ENCODE measurements at places on chromosomes 1 and 21. TPM values are rescaled to one million over a fixed set of nuclear protein-coding genes. Genes with fewer than 3 reads are reported as not detected.

DNA sequence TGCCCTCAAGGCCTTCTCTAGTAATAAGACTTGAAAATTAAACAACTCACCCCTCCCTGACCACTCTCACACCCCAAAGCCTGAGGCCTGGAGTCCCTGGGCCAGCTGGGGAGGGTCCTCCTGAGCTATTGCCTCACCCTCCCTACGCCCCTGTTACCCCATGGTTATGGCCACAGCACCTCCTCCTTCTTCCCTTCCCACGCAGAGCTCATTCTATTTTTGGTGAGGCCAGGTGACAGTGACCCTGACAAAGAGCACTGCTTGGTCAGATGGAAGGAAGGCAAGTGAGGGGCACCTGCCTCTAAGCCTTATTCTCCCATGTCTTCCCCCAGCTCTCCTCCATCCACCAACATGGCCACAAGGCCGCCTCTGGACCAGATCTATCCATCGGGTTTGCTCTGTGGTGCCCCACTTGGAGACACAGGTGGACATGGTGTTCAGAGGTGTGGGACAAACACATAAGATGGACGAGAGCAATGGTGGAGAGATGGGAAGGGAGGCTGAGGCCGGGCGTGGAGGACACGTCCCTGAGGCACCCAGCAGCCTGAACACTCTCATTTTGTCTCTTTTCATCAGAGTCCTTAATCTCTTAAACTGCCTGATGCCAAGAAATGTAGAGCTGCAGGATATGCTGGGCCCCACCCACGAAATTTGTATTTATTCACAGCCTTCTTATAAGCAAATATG is 42.6 kb downstream of the FCRL5 start:
- DNase-seq, result no peak
- H3K4me3 ChIP-seq, result no peak overlapping the region
- H3K36me3 ChIP-seq, result no peaks in the 10 kb centered on the region
- no peak overlapping the region for H3K27ac ChIP-seq

DNA sequence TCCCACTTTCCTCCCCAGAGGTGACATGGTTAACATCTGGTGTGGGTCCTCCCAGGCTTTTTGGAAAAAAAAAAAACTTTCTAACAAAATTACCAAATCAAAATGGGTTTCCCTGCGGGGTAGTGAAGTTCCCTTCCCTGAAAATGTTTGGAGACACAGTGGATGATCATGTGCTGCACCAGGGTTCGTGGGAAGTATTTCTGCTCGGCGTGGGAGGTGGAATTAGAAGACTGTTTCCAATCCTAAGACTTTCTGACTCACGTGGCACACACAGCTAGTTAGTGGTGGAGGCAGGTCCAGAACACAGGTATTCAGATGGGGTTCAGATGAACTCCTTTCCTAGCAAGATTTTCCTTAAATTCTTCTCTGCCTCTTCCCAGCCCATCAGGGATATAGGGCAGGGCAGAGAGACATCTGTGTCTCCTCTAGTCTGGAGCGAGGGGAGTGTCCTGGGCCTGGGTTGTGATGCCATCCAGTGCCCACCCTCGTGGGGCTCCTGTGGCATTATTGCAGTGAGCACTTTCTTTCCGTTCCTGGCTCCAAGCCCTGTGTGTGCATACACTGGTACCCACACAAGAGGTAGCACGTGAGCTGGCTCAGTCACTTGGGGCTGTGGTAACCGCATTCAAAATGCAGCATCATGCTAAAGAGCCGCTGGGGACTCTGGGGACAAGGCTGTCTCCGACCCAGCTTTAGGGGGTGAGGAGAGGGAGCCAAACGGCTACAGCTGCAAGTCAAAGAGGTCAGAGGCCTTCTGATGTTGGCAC is 27.5 kb downstream of the KCNC4 start:
- no peaks in the 10 kb centered on the region for H3K27me3 ChIP-seq
- H3K27ac ChIP-seq, result no peak overlapping the region
- H3K36me3 ChIP-seq, result no peaks in the 10 kb centered on the region
- no peak for DNase-seq
- H3K4me1 ChIP-seq, result peaks cover 42% of the 10 kb centered on the region
- H3K4me3 ChIP-seq, result no peak overlapping the region

DNA sequence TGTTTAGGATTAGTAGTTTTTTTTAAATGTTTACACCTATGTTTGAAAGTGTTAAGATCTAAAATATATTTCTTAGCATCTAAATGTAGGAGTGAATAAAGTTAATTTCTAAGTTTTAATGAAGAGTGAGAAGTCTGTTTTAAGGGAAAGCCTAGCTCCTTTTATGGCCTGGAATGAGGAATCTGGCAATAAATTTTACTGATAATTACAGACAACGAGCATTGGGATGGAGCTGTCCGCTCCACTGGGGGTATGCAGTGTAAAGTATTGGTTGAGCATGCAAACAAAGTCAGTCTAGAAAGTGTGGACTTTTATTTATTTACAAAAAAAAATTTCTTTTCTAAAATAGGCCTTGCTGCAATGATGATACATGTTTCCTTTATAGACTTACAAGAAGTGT is 19.0 kb downstream of the CLIC6 start:
- H3K4me3 ChIP-seq, result no peak overlapping the region
- no peaks in the 10 kb centered on the region for H3K4me1 ChIP-seq
- H3K27ac ChIP-seq, result no peak overlapping the region
- H3K36me3 ChIP-seq, result no peaks in the 10 kb centered on the region

DNA sequence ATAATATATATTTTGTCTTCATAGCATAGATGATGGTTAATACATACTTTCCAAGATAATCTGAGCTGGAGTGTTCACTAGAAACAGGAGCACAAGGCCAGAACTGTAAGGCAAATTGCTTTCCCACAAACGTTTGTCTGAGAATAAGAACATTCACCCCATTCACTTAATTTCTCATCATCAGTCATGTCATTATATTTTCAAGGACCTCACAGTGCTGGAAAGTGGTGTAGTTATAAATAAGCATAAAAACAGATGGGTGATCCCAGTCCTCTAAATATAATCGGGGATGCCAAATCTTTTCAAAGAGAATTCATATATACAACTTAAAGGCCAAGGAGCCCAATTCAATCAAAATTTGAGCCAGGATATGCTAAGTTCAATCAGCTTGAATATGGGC is 8.4 kb downstream of the PRRX1 start:
- no peak for DNase-seq
- H3K4me1 ChIP-seq, result no peaks in the 10 kb centered on the region
- peaks cover 22% of the 10 kb centered on the region for H3K27me3 ChIP-seq
- no peak overlapping the region for H3K4me3 ChIP-seq
- H3K27ac ChIP-seq, result no peak overlapping the region

GRCh38 chr1:10796029-10796944 is at the start of gene CASZ1:
Gene CASZ1, minus strand, starts transcription at chr1:10796646. Its CDS starts 102,757 bp downstream, at chr1:10693889.
- H3K4me3 ChIP-seq, result peak within 1 kb of the TSS; percentile 56
- no peaks in the 10 kb centered on the region for H3K36me3 ChIP-seq
- H3K4me1 ChIP-seq, result peaks cover 14% of the 10 kb centered on the region
- peaks cover 58% of the 10 kb centered on the region for H3K27me3 ChIP-seq
- no peak within 1 kb of the TSS for H3K27ac ChIP-seq

- no peak for DNase-seq
- H3K27me3 ChIP-seq, result no peaks in the 10 kb centered on the region
- H3K4me3 ChIP-seq, result no peak overlapping the region
- H3K27ac ChIP-seq, result no peak overlapping the region
Measured at GRCh38 chr1:2235300-2235998, 7.3 kb downstream of the SKI start.

- DNase-seq, result no peak
- H3K36me3 ChIP-seq, result no peaks in the 10 kb centered on the region
- H3K27ac ChIP-seq, result no peak overlapping the region
- H3K4me1 ChIP-seq, result no peaks in the 10 kb centered on the region
- no peak overlapping the region for H3K4me3 ChIP-seq
Measured at GRCh38 chr1:216626394-216627067, 96.7 kb downstream of the ESRRG start.

GRCh38 chr21:28832013-28832714 is 160.5 kb downstream of the LTN1 start:
- H3K4me1 ChIP-seq, result peaks cover 4% of the 10 kb centered on the region
- no peak overlapping the region for H3K4me3 ChIP-seq
- H3K36me3 ChIP-seq, result no peaks in the 10 kb centered on the region
- no peaks in the 10 kb centered on the region for H3K27me3 ChIP-seq
- DNase-seq, result peak; percentile 55

- H3K27ac ChIP-seq, result no peak overlapping the region
- H3K36me3 ChIP-seq, result no peaks in the 10 kb centered on the region
- H3K4me1 ChIP-seq, result no peaks in the 10 kb centered on the region
- H3K4me3 ChIP-seq, result no peak overlapping the region
- H3K27me3 ChIP-seq, result no peaks in the 10 kb centered on the region
Measured at GRCh38 chr1:33876970-33877650, 13.2 kb downstream of the HMGB4 start.

- H3K36me3 ChIP-seq, result no peaks in the 10 kb centered on the region
- no peaks in the 10 kb centered on the region for H3K4me1 ChIP-seq
- peak; percentile 11 for DNase-seq
- H3K27ac ChIP-seq, result no peak within 1 kb of the TSS
- H3K4me3 ChIP-seq, result no peak within 1 kb of the TSS
- peaks cover 2% of the 10 kb centered on the region for H3K27me3 ChIP-seq
Measured at GRCh38 chr1:101996825-101997465, at the start of gene OLFM3. Gene OLFM3, minus strand, starts transcription at chr1:101996926.

- no peak for DNase-seq
- no peaks in the 10 kb centered on the region for H3K36me3 ChIP-seq
- no peak overlapping the region for H3K27ac ChIP-seq
- peaks cover 14% of the 10 kb centered on the region for H3K4me1 ChIP-seq
- no peak overlapping the region for H3K4me3 ChIP-seq
Measured at GRCh38 chr1:171965777-171966176, 124.5 kb downstream of the DNM3 start.

GRCh38 chr1:55333461-55333860 is 118.3 kb upstream of the USP24 start:
- H3K4me1 ChIP-seq, result peaks cover 26% of the 10 kb centered on the region
- no peak overlapping the region for H3K4me3 ChIP-seq
- no peaks in the 10 kb centered on the region for H3K36me3 ChIP-seq
- H3K27me3 ChIP-seq, result no peaks in the 10 kb centered on the region
- no peak for DNase-seq
- peak overlapping the region; percentile 85 for H3K27ac ChIP-seq

GRCh38 chr1:160208557-160209320 is 3.6 kb downstream of the PEA15 start:
- H3K4me3 ChIP-seq, result no peak overlapping the region
- H3K4me1 ChIP-seq, result peaks cover 46% of the 10 kb centered on the region
- no peak for DNase-seq
- H3K36me3 ChIP-seq, result peaks cover 29% of the 10 kb centered on the region
- H3K27ac ChIP-seq, result peak overlapping the region; percentile 18

Gene ZSWIM5
- 1.6 TPM for total RNA-seq

Gene PRRC2C
- 164 TPM for total RNA-seq

Gene MPZ
- total RNA-seq, result 2.0 TPM

Gene RHD
- not detected for total RNA-seq

Gene ARHGAP30
- total RNA-seq, result not detected

Gene PTGS2
- total RNA-seq, result 24.1 TPM

Gene SLFNL1
- total RNA-seq, result 0.39 TPM

Data from endothelial cell of umbilical vein (primary cell).